NCI-H460 (cell line): ENCODE measurements at places on chromosomes 1 and 21.

- DNase-seq = no peak
These were observed 11.9 kb upstream of the RNPEP start for GRCh38 chr1:201970334-201971159.

DNA sequence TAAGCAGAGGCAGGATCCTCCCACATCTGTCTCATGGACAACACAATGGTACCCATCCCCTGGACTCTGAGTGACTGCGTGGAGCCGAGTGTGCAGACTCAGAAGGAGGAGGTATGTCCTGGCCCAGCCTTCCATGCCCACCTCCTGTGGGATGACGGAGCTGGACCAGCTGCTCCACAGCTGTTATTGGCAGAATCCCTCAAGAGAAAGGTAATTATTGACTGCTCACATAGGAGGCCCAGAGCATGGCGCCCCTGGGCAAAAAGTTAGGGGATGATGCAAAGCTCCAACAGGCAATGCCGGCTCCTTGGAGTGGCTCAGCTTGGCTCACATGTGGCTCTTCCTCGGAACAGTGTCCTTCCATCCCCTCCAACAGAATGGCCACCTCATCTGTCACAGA lies 12.2 kb upstream of the ACTRT2 start:
- DNase-seq = no peak

DNA sequence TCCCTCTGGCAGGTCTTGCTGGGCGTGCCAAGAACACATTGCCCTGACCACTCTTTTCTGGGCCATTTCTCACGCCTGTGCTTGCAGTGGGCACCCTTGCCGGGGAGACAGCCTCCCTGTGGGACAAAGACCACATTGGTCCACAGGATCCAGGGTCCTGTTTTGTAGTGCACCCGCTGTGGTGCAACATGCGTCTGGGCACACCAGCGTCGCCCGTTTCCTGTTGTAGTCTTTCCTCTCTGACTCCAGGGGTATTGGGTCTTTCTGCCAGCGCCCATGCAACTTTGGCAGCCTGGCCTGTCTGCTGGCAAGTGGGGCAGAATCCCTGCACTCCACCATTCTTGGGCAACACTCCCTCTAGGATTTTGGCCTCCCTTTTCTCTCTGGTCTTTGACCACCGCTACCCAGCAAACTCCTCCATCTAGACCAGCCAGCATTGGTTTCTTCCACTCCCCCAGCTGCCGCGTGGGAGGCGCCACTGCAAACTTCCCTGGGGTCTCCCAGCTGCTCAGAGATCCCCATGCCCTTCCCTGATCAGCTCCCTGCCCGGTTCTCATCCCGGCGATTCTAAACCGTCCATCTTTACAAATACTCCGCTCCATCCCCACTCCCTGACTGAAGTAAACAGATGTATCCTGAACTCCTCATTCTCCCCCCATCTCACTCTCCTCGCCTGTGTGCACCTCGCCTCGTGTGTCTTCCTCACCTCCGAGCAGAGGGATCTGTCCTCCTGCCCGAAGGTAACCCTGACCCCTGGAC lies 1.2 kb upstream of the TPRG1L start:
- no peak for DNase-seq

GRCh38 chr1:103387898-103388297 lies 137.6 kb upstream of the RNPC3 start:
- DNase-seq = no peak

GRCh38 chr21:38140207-38140903 lies 116.4 kb upstream of the KCNJ15 start:
- DNase-seq = peak; percentile 80

DNA sequence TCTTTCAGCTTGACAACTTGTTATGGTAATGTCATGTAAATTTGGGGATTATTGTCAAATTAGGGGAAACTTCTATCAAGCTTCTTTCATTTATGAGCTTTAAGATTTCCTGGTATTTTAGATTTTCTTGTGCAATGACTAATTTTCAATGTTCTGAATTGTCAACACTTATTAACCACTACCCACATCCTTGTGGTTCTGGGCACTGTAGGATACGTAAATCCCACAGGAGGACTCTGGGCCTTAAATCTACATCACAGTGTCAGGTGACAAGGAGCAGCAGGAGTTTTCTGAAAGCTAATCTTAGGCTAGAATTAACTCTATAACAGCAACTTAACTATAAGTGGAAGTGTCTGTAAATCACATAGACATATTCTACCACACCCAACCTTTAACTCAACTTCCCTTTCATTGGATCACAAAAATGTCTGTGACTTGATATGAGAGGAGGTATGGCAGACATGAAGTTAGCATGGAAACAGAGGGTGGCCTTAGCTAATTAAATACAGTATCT lies 397.7 kb downstream of the HLX start:
- no peak for DNase-seq
